ENCODE measurements at places on chromosomes 12 and 14. TPM values are rescaled to one million over a fixed set of nuclear protein-coding genes. Genes with fewer than 3 reads are reported as not detected.

- DNase-seq, result no peak
Measured at GRCh38 chr12:90499795-90500194, 455.2 kb downstream of the CCER1 start.

DNA sequence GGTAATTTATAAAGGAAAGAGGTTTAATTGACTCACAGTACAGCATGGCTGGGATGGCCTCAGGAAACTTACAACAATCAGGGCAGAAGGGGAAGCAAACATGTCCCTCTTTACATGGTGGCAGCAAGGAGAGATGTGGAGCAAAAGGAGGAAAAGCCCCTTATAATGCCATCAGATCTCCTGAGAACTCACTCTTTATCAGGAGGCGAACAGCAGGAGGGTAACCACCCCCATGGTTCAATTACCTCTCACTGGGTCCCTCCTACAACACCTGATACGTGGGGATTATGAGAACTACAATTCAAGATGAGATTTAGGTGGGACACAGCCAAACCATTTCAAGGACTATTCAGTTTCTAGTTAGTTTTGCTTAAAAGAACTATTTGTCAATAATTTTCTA lies 453.3 kb downstream of the C12orf50 start:
- no peak for DNase-seq

DNA sequence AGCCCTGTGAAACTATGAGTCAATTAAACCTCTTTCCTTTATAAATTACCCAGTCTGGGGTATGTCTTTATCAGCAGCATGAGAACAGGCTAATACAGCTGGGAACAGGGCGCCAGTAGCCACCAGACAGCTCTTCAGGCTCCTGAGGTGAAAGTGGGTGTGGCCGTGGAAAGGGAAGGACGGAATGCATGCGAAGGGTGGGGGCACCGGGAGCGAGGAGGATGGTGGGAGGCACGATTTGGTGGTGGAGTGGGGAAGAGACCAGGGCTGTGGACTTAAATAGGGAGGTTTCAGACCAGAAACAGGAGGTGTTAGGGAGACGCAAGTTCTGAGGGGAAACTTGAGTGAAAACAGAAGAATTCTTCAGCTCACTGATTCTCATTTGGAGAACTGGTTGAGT lies 44.1 kb upstream of the CHST11 start:
- DNase-seq, result no peak

GRCh38 chr14:59363531-59364226 lies 101.5 kb downstream of the GPR135 start:
- DNase-seq, result no peak

- DNase-seq, result no peak
Measured at GRCh38 chr14:41385797-41386196, 220.9 kb upstream of the LRFN5 start.

DNA sequence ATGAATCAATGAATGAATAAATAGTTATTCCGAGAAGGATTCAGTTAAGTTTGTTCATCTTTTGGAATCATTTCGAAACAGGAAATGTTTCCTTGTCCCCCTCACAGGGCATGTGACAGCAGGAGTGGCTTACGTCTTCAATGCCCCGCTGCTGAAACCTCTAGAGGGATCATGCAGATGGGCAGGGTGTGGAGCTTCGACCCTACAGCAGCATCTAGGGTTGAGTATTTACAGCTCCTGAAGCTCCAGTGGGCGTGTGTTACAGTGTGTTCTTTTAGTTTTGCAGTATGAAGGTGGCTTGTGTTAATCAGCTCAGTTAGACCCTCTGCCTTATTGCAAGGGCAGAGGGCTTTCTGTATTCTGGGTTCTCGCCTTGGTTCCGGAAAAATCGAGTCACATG lies 2.6 kb downstream of the NAV3 start:
- DNase-seq, result no peak

GRCh38 chr14:81452341-81453133 lies 52.4 kb upstream of the STON2 start:
- DNase-seq, result no peak

DNA sequence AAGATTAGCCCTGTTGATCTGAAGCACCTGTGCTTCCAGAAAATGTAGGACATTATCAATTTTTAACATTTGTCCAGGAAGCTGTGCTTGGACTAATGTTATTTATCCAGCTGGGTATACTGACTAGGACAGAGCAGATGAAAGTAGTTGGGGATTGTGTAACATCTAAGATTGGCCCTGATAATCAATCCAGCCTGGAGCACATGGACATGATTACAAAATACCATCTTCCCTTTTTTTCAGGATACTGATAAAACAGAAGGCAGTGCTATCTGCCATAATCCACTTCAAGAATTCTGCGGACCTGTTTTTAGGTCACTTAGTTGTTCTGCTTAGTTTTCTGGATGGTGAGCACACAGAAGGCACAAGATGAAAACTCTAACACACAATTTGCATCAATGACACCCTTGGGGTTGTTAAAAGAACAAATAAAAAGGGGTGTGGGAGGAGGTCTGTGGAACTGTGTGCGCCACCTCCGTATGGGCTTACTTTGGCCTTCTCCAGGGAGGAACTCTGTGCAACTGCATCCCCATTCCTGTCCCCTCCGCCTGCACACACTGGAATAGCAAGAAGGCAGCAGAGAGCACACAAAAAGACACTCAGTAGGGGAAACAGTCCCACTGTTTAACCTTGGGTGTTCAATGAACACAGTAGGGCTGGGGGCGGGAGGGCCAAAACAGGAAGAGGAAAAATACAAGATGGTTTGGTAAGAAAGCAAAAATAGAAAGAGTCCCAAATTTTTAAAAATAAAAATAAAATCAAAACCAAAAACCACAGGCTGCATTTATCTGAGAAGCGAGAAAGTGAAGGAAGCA lies 31.1 kb upstream of the DUSP6 start:
- peak; percentile 23 for DNase-seq

- DNase-seq, result no peak
Measured at GRCh38 chr12:93922583-93923006, 225.8 kb upstream of the PLXNC1 start.

GRCh38 chr12:72510772-72511171 lies 238.6 kb downstream of the TRHDE start:
- no peak for DNase-seq

The RD3L gene
- not detected for total RNA-seq

- DNase-seq, result no peak
Measured at GRCh38 chr14:76323331-76324050, 52.4 kb upstream of the ESRRB start.

DNA sequence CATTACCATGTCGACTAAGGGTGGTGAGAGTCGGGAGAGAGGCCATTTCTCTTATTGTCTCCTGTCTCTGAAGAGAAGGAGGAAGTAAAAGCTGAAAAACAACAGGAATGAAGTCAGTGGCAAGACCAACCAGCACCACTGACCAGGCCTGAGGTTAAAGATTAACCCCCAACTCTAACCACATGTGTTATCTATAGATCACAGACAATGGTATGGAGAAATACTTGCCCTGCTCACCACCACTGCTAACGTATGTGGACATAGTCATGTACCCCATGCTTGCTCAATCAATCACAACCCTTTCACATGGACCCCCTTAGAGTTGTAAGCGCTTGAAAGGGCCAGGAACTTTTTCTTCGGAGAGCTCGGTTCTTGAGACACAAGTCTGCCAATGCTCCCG lies 690.9 kb upstream of the LMO3 start:
- DNase-seq, result no peak

The STYK1 gene
- 8.4 TPM for total RNA-seq

- DNase-seq, result no peak
Measured at GRCh38 chr14:74239848-74240793, 872 bp downstream of the VSX2 start.

The RPS29 gene
- 3,088 TPM for total RNA-seq

The KRT85 gene
- not detected for total RNA-seq

GRCh38 chr14:24064091-24064795 lies 7.1 kb upstream of the CPNE6 start:
- DNase-seq, result no peak

Measured in transverse colon (tissue), 4 donors.